ENCODE measurements at places on chromosomes 7 and 10.

- DNase-seq: no peak
Measured at GRCh38 chr7:155363146-155363539, 65.5 kb downstream of the INSIG1 start.

DNA sequence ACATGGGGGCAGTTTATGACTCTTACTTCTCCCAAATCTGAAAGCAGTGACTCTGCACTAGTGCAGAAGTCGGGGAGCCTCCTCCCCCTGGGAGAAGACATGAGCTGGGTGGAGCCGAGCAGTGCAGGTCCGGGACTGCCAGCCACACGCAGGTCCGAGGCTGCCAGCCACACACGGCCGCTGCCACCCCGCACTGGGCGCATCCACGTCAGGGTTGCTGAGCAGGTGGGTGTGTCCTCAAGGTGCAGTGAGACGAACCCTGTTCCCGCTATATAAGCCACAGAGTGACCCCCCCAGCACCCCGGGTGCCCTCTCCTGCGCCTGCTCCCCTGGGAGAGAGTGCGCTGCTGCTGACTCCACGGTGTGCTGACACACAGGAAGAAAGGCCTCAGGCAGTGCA is 430.2 kb downstream of the PTPRN2 start:
- no peak for DNase-seq

DNA sequence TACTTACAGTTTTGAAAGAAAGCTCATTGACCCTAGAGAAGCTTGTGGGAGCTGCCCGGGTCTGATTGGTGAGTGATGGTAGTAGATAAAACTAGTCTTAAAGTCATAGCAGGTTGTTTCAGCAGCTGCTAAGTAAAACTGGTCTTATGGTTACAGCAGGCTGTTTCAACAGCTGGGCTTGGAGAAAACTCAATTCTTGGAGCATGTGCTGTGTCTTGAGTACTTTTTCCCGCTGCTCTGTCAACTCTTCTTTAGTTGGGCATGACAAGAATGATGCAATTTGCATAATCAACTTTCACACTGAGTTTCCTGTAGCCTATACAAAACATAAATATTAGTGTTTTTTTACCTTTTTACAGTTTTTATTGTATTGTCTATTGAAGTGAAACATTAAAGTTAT is 707.9 kb downstream of the AUTS2 start:
- no peak for DNase-seq

DNA sequence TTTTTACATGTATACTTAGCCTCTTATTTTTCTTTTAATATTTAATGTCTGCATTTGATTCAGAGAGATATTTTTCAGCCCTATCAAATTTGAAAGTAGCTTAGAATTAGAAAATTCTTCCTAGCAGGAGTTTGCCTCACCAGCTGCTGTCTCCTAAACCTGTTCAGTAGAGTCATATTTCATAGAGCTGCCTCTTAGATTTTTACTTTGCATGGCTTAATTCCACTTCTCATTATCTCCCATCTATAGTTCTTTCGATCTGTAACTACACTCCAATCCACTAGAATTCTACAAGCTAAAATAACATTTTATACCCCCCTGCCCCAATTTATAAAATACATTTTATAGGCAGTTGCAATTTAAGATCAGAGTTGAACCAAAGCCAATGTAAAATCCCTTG is 227.0 kb downstream of the ANK3 start:
- no peak for DNase-seq

DNA sequence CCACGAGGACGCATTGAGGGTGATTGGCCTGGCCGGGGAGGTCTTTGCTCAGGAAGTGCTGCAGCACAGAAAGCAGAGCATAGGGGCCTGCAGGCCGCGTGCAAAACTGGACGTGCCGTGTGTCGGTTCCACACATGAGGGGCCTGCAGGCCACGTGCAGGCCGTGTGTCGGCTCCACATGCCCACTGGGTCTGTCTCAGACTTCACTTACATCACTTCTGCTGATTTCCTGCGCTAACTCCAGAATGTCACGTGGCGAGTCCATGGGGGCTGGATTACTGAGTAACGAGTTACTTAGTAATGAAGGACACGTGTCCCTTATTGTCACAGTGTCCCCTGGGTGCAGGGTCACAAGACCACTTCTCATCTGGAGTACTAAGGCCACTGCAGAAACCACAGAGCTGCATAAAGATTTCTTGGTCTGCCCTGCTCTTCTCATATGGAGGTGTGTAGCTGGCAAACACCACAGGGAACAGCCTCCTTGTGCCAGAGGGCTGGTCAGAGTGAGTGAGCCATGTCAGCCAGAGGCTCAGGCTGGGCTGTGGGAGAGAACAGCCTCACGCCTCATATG is 60.8 kb downstream of the GDI2 start:
- peak; percentile 36 for DNase-seq

GRCh38 chr10:118769898-118770600 is 15.3 kb upstream of the CACUL1 start:
- DNase-seq: no peak

- DNase-seq: no peak
Measured at GRCh38 chr7:108091461-108091831, 38.7 kb downstream of the LAMB4 start.

- DNase-seq: no peak
Measured at GRCh38 chr7:70557338-70557737, 574.6 kb upstream of the GALNT17 start.

GRCh38 chr10:34966451-34966850 is 123.7 kb downstream of the CUL2 start:
- no peak for DNase-seq

GRCh38 chr7:134690614-134691504 is 44.2 kb downstream of the BPGM start:
- no peak for DNase-seq

DNA sequence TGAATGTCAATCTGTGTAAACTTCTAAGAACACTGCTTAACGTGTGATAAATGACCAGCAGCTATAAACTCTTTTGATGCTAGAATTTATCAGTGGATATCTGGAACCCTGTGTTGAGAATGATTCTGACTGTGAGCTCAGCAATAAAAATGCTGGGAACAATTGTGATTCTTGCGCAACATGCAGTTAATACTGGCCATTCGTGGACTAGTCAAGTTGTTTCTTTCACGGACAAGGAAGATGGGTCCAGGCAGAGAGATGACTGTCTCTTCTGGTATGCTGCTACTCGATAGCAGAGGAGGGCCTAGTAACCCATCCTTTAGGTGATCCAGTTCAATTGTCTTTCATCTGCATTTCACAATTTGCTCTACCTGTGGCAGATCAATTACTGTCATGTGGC is 394.8 kb upstream of the IGFBP3 start:
- no peak for DNase-seq

- no peak for DNase-seq
Measured at GRCh38 chr10:11272915-11273389, 255.3 kb downstream of the CELF2 start.

GRCh38 chr10:11478807-11479206 is 132.6 kb downstream of the USP6NL start:
- no peak for DNase-seq

GRCh38 chr7:127230192-127230925 is 22.4 kb downstream of the GRM8 start:
- DNase-seq: no peak

DNA sequence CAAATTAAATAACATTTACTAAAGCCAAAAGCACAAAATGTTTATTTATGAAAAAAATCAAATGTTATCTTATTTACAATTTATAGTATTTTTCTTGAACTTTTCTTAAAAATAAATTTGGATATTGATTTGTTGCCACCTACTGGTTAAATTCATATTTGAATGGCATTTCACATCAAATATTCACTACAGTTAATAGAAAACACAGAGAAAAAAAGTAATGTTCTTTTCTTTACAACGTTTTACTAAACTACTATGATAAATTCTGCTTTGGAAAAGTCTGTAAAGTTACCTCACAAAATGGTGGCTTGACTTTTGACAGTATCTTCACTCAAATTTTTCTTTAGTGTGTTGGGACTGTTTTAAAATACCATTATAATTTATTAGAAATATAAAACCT is 52.7 kb downstream of the SRPK2 start:
- no peak for DNase-seq

- no peak for DNase-seq
Measured at GRCh38 chr10:76040107-76040829, 608.8 kb downstream of the LRMDA start.

GRCh38 chr7:130721486-130722277 is 12.3 kb downstream of the KLF14 start:
- peak; percentile 86 for DNase-seq

- no peak for DNase-seq
Measured at GRCh38 chr7:47233996-47234395, 347.9 kb downstream of the TNS3 start.

GRCh38 chr7:70733090-70733489 is 398.9 kb upstream of the GALNT17 start:
- no peak for DNase-seq

- DNase-seq: no peak
Measured at GRCh38 chr7:44754802-44755697, 6.4 kb downstream of the ZMIZ2 start.

GRCh38 chr7:84701524-84702306 is 485.1 kb downstream of the SEMA3D start:
- peak; percentile 22 for DNase-seq

DNA sequence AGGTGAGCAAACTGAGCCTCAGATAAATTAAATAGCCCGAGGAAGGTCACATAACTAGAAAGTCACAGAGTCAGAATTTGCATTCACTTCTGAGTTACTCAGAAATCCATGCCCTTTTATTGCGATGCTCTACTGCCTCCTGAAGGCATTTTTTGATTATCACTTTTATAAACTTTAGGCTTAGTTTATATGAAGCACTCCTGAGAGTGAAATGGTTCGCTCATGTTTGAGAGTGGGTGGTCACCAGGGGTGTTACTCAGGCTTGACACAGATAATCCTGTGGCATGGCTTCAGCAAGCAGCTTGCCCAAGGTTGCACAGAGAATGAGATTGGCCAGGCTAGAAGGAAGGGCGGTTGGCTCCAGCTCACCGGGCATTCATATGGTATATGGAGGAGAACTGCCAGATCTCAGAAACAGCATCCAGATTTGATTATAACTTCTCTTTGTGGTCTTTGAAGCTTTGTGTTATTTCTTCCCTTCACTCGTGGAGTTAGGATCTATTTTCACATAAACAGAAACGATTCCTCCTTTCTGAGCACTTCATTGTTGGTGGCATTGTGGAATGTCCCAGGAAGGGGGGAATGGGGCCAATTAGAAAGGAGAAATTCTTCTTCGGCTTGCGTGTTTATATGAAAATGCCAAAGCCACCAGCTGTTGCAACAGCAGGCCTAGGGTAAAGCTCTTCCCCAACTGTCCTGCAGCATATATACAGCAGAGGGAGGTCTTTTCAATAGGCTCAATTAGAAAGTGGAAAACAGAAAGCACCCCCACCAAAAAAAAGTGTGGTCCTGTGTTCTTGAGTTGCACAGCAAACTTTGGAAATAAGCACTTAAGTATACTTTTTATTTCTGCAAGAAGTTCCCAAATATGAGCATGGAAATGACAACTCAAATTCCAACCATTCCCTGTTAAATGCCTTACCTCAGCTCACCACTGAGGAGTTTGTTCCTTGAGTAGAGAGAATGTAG is 628.8 kb downstream of the SUGCT start:
- no peak for DNase-seq

GRCh38 chr7:5495581-5496375 is 72.1 kb upstream of the TNRC18 start:
- DNase-seq: no peak

- DNase-seq: no peak
Measured at GRCh38 chr7:99457650-99458493, 8.1 kb downstream of the ATP5MF start.

GRCh38 chr7:14688208-14688607 is 214.3 kb downstream of the DGKB start:
- DNase-seq: no peak

DNA sequence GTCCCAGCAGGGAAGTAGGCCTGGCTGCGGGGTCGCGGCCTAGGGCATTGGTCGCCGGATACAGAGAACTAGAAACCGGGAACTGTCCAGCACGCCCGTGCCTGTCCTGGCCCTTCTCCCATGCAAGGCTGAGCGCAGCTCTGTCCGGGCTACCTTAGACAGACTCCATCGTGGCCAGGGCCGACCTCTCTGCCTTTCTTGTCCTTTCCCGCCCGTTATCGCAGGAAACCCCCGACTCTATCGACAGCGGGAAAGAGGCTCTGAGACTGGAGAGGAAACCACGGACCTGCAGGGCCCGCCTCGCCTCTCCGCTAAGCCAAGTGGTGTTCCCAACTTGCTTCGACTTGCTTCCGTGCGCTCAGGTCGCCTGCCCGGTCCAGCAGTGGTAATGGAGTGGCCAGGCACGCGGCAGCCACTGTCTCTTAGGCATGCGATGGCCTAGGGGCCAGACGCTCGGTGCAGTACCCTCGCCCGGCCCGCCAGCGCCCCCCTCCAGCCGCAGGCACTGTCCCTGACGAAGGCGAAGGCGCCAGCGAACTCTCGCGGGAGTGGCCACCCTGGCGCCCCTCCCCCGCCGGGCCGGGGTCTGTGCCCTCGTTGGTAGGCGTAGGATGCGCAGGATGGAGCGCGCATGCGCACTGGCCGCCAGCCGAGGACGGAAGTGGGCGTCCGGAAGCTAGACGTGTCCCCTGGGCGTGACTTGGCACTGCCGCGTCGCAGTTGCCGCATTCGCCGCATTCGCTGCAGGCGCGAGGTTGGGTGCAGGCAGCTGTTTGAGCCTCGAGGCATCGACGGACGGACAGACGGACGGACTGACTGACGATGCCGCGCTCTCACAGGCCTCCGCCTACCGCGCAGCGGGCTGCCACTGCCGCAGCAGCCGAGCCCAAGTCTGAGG is 54.4 kb downstream of the MCMBP start:
- peak; percentile 96 for DNase-seq

DNA sequence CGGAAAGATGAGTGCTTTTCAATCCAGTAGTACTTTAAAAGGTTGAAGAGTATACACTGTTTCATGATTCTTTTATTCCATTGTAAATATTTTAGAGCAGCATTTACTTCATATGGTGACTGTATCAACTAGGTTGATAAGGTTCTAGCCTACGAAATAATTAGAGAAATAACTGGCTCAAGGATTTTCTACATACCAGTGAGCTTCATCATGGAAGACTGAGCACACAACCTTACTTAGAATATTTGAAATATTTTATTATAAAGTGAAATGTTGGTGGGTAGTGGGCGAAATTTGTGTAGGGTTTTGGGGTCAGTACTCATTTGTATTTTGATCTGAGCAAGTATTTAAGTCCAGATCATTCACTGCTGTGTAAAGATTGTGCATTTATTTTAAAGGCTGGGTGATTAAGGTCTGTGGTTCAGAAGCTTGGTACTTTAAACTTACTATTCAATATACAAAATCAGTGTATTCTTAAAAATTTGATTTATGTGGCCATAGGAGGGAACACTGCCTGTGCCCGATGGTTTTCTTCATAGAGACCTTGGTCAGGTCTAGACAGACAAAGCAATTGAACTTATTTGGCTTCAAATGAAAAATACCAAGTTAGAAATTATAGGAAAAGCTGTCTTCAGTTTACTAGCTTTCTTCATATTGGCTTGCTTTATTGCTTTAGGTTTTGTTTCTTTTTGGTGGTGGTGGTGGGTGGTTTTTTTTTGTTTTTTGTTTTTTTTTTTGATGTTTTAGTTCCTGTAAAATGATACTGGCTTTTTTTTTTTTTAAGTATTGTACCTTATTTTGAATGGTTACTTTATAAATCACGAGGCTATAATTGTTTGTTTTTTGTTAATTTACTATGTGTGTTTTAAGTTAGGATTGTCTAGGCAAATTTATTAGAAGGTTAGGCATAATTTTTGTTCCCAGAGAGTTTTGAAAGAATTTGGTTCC is 3.0 kb downstream of the KMT2E start:
- DNase-seq: no peak
